Panc1 (cell line): ENCODE measurements at places on chromosomes 3 and 15. TPM values are rescaled to one million over a fixed set of nuclear protein-coding genes. Genes with fewer than 3 reads are reported as not detected.

Gene SSUH2
- total RNA-seq: not detected

Gene PDCD7
- 19.7 TPM for total RNA-seq

Gene FAM81A
- total RNA-seq: 7.3 TPM

Gene SLC6A6
- total RNA-seq: 61.0 TPM

Gene PLCH1
- 0.03 TPM for total RNA-seq
